ENCODE measurements at places on chromosomes 2 and 18.

DNA sequence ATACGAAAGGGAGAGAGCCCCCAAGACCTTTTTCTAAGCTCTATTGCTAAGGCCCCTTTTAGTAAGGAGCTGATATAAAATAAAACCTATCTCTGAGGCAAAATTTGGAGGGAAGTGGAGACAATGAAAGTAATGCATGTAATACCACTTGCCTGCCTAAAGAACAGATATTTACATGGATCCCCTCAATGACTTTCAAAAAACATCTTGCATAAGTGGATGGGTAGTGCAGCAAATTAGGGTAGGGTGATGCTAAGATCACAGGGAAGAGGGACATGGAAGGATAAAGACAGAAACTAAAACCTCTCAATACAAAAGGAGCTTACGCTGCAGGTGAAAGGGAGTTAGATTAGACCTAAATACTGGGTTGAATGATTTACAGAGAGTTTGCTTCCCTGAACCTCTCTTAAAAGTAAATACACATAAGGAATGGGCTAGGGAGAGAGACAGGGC is 1.1 kb downstream of the ZNF513 start:
- DNase-seq, result no peak

- no peak for DNase-seq
These were observed 53.5 kb downstream of the ATL2 start for GRCh38 chr2:38323623-38324022.

DNA sequence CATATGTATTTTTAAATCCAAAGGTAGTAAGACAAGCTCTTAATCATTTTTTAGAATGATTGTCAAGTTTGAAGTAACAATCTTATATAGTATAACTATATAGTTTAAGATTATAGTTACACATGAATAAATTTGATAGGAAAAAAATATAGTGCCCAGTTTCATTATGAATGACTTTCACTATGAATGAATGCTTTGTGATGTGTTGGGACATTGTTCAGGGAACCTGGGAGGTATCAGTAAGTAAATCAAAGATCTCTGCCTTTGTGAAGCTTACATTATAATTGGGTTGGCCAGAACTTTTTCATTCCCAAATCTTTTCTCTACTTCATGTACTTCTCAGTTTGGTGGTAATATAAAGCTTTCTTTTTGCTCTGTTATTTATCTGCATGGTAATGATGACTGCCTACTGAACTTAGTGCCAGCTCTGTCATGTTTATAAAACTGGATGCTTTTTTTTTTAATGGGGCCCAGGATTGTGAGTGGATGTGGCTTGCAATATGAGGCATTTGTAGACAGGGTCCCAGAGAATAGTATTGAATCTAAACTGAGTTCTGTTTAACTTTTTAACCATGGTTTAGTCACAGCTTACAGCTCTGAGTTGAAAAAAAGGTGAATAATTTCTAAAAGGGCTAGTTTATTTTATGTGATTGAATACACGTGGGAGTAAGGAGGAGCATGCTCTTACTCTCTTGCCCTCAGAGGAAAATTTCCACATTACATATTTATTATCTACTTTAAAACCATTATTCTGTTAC is 23.3 kb downstream of the GLS start:
- no peak for DNase-seq

DNA sequence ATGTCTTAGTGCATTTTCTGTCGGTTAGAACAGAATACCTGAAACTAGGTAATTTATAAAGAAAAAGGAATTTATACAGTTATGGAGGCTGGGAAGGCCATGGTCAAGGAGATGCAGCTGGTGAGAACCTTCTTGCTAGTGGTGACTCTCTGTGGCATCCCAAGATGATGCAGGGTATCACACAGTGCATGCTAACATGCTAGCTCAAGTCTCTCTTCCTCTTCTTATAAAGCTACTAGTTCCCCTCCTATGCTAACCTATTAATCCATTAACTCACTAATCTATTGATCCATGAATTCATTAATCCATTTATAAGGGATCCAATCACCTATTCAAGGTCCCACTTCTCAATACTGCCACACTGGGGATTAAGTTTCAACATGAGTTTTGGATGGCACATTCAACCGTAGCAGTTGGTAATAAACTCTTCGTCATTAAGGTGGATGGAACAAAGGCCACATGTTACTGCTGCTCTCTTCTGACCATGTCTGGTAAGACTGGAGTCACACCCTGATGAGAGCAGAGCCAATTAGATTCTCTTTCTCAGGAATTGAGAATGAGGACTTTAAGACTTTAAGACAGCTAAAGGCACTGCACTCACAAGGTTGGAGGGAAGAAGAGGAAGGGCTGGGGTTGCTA is 211.6 kb upstream of the SMAD7 start:
- no peak for DNase-seq

GRCh38 chr2:104896446-104896845 is 42.5 kb downstream of the POU3F3 start:
- DNase-seq, result no peak

GRCh38 chr2:218026676-218027425 is 24.1 kb upstream of the TNS1 start:
- no peak for DNase-seq

Data from CD4-positive, alpha-beta T cell treated with Interleukin-4 for 1 hour (primary cell).